Placental pericyte (primary cell): ENCODE measurements at places on chromosomes 2 and 18. TPM values are rescaled to one million over a fixed set of nuclear protein-coding genes. Genes with fewer than 3 reads are reported as not detected.

Gene COL3A1
- 1,404 and 7,536 TPM in 2 replicates for total RNA-seq

Gene FRZB
- total RNA-seq = 0.14 and 0.66 TPM in 2 replicates

Gene HTR2B
- total RNA-seq = 11.7 and 68.9 TPM in 2 replicates

Gene GPR148
- not detected in 2 replicates for total RNA-seq

Gene PLCL1
- total RNA-seq = under 0.01 and 0.43 TPM in 2 replicates

Gene TUBB8B
- not detected in 2 replicates for total RNA-seq

Gene LRRC30
- total RNA-seq = not detected in 2 replicates

Gene SLC19A3
- 0.14 and 2.4 TPM in 2 replicates for total RNA-seq

Gene CYP1B1
- total RNA-seq = 11.5 and 70.2 TPM in 2 replicates

Gene TFCP2L1
- under 0.01 TPM in 1 of 2 replicates, not detected in the other for total RNA-seq

Gene STPG4
- 0.66 and 1.6 TPM in 2 replicates for total RNA-seq

Gene CTAGE1
- total RNA-seq = not detected in 2 replicates

Gene DYSF
- 0.22 and 0.43 TPM in 2 replicates for total RNA-seq

Gene EGR4
- not detected in 2 replicates for total RNA-seq

Gene ATOH8
- 3.6 and 10.9 TPM in 2 replicates for total RNA-seq

Gene KYNU
- 4.6 and 11.6 TPM in 2 replicates for total RNA-seq

Gene MGAT5
- total RNA-seq = 62.8 and 153 TPM in 2 replicates

Gene PPP3R1
- total RNA-seq = 38.7 and 41.8 TPM in 2 replicates

Gene LMAN2L
- 19.5 and 24.1 TPM in 2 replicates for total RNA-seq

Gene INO80D
- 7.7 and 12.9 TPM in 2 replicates for total RNA-seq

Gene CHRNG
- not detected in 2 replicates for total RNA-seq

Gene CFAP53
- 0.22 TPM in 1 of 2 replicates, not detected in the other for total RNA-seq

Gene HRH4
- under 0.01 and 0.14 TPM in 2 replicates for total RNA-seq

Gene SIX3
- not detected in 2 replicates for total RNA-seq

Gene RASGRP3
- total RNA-seq = 4.8 and 11.2 TPM in 2 replicates

Gene MC5R
- not detected in 2 replicates for total RNA-seq

Gene UGT1A6
- not detected in 2 replicates for total RNA-seq

Gene ASXL3
- 0.14 and 0.22 TPM in 2 replicates for total RNA-seq

Gene GALNT3
- total RNA-seq = 4.6 and 11.7 TPM in 2 replicates

Gene SYT4
- total RNA-seq = not detected in 2 replicates

Gene IL1RL1
- 0.22 and 0.57 TPM in 2 replicates for total RNA-seq

Gene L3MBTL4
- total RNA-seq = not detected in 2 replicates

Gene ZNG1B
- total RNA-seq = 21.3 and 24.7 TPM in 2 replicates

Gene OTOS
- total RNA-seq = not detected in 2 replicates

Gene RGPD4
- under 0.01 TPM in 1 of 2 replicates, not detected in the other for total RNA-seq

Gene CYS1
- total RNA-seq = 0.14 and 0.22 TPM in 2 replicates

Gene GPR55
- under 0.01 TPM in 1 of 2 replicates, not detected in the other for total RNA-seq

Gene FBXO36
- total RNA-seq = 5.0 and 6.6 TPM in 2 replicates

Gene SLC14A1
- total RNA-seq = 13.6 and 18.2 TPM in 2 replicates

Gene CROCC2
- not detected in 2 replicates for total RNA-seq

Gene PRKCE
- 21.9 and 35.0 TPM in 2 replicates for total RNA-seq

Gene SPATA3
- total RNA-seq = not detected in 2 replicates

Gene PRKAG3
- not detected in 2 replicates for total RNA-seq

Gene KCNE4
- total RNA-seq = 2.4 and 3.1 TPM in 2 replicates

Gene SGPP2
- not detected in 2 replicates for total RNA-seq

Gene KIF1A
- total RNA-seq = not detected in 2 replicates

Gene NPHP1
- 2.4 and 3.3 TPM in 2 replicates for total RNA-seq

Gene INSIG2
- 7.2 and 8.3 TPM in 2 replicates for total RNA-seq

Gene FECH
- 31.1 and 31.5 TPM in 2 replicates for total RNA-seq

Gene PPM1G
- total RNA-seq = 98.0 and 99.6 TPM in 2 replicates

Gene GALNT14
- total RNA-seq = 0.14 TPM in 1 of 2 replicates, not detected in the other

Gene MSH6
- 53.4 and 54.3 TPM in 2 replicates for total RNA-seq

Gene MARCO
- not detected in 2 replicates for total RNA-seq

Gene CHMP1B
- total RNA-seq = 51.1 and 54.3 TPM in 2 replicates

Gene CLEC4F
- total RNA-seq = not detected in 2 replicates

Gene COPS9
- total RNA-seq = 33.9 and 41.4 TPM in 2 replicates
